ENCODE measurements at places on chromosomes 11 and 22. TPM values are rescaled to one million over a fixed set of nuclear protein-coding genes. Genes with fewer than 3 reads are reported as not detected.

Gene MFRP
- total RNA-seq, result not detected

Gene CELSR1
- total RNA-seq, result 7.3 TPM

Gene KCNJ11
- total RNA-seq, result not detected

Gene BACE1-AS
- 4.7 TPM for total RNA-seq

Gene ZNF195
- 16.9 TPM for total RNA-seq

Gene TTLL1
- 13.5 TPM for total RNA-seq

Gene LRRC55
- total RNA-seq, result not detected

Gene TRIM29
- total RNA-seq, result 0.51 TPM

Gene C11orf91
- not detected for total RNA-seq

Gene BATF2
- total RNA-seq, result under 0.01 TPM

Gene APOA5
- total RNA-seq, result not detected

Gene TRPM5
- total RNA-seq, result not detected

Gene RIBC2
- total RNA-seq, result 0.30 TPM

Gene IGSF9B
- total RNA-seq, result under 0.01 TPM

Gene OR8A1
- not detected for total RNA-seq

Gene PYGM
- 0.60 TPM for total RNA-seq

Gene MMP3
- 10.7 TPM for total RNA-seq

Gene FOSL1
- 6.2 TPM for total RNA-seq

Gene C11orf42
- total RNA-seq, result not detected

Gene TMEM135
- 18.4 TPM for total RNA-seq

Gene ELF5
- total RNA-seq, result not detected

Gene FAU
- 104 TPM for total RNA-seq

Gene OLFML1
- total RNA-seq, result not detected

Gene CHCHD10
- 3.0 TPM for total RNA-seq

Gene PATE2
- not detected for total RNA-seq

Gene TIMM10B
- 46.0 TPM for total RNA-seq

Gene MEI1
- 0.28 TPM for total RNA-seq

Gene RNF141
- 38.6 TPM for total RNA-seq

Gene MISFA
- not detected for total RNA-seq

Gene HORMAD2
- total RNA-seq, result not detected

Gene MS4A3
- not detected for total RNA-seq

Gene EFCAB6
- 1.5 TPM for total RNA-seq

Gene OR6A2
- 0.30 TPM for total RNA-seq

Gene OOSP4A
- not detected for total RNA-seq

Gene HEPACAM
- total RNA-seq, result not detected
